ENCODE measurements at places on chromosomes 16 and 17.

- no peak for DNase-seq
Observed at GRCh38 chr16:12236589-12236988, 260.1 kb downstream of the SNX29 start.

DNA sequence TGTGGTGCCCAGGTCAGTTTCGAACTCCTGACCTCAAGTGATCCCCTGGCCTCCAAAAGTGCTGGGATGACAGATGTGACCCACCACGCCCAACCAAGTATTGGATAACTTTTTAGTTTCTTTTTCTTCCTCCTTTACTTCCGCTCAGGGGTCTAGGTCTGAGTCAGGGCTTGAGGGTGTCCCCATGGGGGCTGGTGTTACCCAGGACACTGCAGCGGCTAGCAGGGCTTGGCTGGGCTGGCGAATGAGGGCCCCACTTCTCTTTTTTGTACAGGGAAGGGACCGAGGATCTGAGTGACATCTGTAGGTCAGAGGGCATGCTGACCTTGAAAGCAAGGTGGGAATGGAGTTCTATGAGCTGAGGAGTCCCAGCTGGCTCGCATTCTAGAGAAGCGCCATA, 24.9 kb downstream of the RAB11FIP3 start:
- no peak for DNase-seq

- no peak for DNase-seq
Observed at GRCh38 chr16:48350736-48351135, 34.5 kb downstream of the SIAH1 start.

- DNase-seq, result no peak
Observed at GRCh38 chr17:79608624-79608959, 2.3 kb downstream of the RBFOX3 start.

GRCh38 chr17:16929035-16929680, 42.8 kb downstream of the TNFRSF13B start:
- no peak for DNase-seq

DNA sequence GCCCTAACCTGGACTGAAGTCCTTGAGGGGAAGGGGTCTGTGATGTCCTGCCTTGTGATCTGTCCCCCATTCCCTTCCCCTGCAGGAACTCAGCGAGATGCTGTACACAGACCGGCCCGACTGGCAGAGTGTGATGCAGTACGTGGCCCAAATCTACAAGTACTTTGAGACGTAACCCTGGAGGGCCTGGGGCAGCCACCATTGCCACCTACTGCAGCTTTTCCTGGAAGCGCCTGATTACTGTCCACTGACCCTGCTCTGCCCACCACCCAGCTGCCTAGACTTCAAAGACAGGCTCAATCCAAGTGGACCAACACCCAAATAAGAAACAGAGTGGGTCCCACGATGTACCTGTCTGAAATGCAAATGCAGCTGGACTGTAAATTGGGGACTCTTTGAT, 153.4 kb downstream of the LGALS9B start:
- DNase-seq, result no peak

DNA sequence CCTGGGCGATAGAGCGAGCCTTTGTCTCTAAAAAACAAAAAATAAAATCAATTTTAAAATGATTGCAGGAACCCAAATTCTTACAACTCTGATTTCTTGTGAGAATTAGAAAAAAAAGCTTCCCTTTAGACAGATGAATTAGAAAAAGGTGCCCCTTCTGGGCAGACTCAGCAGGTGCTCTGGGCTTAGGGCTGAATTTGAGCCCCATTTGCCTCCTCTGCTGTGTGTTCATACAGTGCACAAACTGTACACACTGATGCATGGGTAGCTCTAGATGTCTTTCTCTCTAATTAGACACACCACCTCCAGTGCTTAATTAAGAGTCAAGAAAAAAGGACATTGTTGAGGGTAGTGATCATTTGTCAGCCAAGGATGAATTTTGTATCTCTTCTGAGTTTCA, 38.5 kb upstream of the NOL11 start:
- DNase-seq, result no peak

DNA sequence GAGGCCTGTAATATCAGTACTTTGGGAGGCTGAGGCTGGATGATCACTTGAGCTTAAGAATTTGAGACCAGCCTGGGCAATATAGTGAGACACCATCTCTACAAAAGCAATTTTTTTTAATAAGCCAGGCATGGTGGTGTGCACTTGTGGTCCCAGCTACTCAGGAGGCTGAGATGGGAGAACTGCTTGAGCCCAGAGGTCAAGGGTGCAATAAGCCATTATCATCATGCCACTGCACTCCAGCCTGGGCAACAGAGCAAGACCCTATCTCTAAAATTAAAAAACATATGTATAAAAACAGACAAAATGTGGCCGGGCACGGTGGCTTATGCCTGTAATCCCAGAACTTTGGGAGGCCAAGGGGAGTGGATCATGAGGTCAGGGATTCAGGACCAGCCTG, 3.2 kb upstream of the ZNF785 start:
- DNase-seq, result no peak

GRCh38 chr16:27421961-27422740, 20.2 kb downstream of the IL21R start:
- peak; percentile 30 for DNase-seq

DNA sequence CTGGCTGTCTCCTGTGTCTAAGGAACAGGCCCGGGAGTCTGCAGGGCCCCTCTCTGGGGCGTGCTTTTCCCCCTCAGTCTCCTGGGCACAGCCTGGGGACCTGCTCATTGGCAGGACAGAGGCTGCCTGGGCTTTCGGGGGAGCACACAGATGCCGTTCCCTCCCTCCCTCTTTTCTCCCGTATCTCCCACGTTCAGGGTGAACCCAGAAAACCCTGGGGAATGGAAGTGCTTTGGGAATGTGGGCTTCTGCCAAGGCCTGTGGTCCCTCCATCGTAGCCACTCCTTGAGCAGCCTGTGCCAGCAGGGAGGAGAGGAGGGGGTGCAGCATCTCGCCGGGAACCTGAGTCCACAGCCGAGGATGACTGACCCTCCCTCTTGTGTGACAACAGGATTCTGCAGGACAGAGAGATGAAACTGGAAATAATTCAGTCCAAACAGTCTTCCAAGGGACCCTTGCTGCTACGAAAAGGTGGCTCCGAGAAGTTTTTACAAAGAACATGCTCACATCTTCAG, 52.0 kb downstream of the RNF213 start:
- no peak for DNase-seq

DNA sequence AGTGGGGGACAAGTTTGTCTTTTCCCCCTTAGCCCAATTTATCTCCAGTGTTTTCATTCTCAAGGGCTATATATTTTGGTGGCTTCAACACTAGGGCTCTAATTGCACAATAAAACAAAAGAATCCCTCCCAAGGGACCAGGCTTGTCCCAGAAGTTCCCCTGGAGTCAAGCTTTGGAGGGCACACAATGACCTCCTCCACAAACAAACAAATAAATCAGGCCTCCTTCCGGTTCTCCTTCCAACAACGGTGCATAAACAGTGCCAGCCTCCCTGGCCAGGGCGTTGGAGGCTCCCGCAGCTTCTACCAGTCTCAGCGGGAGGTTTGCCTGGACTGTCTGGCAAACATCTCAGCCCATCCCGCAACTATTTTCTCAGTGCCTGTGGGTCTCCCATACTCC, 188.0 kb upstream of the FOXF1 start:
- no peak for DNase-seq

GRCh38 chr17:80519091-80519781, 25.4 kb upstream of the RPTOR start:
- DNase-seq, result no peak

DNA sequence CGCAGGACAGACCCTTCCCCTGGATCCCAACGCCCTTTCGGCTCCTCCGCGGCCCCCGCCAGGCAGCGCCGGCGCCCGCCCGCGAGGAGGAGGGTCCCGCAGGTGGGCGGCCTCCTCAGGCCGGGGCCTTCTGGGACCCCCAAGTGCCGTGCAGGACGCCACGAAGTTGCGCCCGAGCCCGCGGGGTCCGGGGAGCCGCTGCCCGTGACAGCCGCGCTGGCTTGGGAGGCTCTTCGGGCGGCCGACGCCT, 504 bp downstream of the ERN1 start:
- DNase-seq, result peak; percentile 46

DNA sequence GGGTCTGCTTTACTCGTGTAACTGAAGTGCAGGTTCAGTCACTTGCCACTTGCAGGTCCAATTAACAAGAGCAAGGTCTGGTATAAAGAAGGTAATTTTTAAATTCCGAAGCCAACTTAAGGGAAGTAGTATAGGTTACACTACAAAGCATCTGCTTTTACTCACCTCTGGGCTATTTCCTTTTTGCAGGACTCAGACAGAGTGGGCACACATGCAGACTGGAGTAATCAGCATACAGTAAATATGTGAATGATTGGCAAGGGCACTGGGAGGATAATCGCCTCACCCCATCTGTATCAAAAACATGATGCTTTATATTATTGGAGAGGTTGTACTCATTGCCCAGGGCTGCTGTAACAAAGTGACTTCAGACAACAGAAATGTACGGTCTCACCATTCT, 160.1 kb upstream of the CDH5 start:
- DNase-seq, result no peak

- no peak for DNase-seq
Observed at GRCh38 chr16:81181013-81181720, 57.3 kb upstream of the BCO1 start.

DNA sequence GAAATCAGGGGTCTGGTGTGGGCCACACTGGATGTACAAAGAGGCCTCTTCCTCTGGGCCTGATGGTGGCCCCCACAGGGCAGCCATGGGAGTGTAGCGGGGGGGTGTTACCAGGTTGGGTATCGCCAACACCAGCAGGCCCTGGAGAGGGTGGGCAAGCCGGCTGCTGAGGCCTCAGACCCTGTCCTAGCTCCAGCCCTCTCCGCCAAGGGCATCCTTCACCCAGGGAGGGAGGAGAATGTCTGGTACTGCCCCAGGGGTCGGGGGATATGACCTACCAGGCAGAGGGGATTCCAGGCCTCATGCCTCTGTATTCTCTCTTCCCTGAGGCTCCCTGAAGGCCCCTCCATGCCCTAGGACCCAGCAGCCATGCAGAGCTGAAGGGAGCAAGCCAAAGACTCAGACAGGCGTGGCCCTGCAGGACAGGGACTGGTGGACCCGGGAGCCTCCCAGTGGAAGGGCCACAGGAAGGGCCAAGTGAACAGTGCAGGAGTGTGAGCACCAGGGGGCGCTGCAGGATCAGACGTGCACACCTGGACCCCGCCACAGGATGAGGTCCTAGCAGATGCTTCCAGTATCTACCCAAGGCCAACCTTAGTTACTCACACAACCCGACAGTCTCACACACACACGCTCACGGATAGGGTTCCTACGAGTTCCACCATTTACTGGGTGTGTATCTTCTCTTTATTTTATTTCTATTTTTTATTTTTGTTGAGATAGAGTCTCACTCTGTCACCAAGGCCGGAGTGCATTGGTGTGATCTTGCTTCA, 10.9 kb upstream of the CES4A start:
- DNase-seq, result peak; percentile 84

GRCh38 chr17:46813920-46814319, 4.6 kb downstream of the WNT3 start:
- no peak for DNase-seq

DNA sequence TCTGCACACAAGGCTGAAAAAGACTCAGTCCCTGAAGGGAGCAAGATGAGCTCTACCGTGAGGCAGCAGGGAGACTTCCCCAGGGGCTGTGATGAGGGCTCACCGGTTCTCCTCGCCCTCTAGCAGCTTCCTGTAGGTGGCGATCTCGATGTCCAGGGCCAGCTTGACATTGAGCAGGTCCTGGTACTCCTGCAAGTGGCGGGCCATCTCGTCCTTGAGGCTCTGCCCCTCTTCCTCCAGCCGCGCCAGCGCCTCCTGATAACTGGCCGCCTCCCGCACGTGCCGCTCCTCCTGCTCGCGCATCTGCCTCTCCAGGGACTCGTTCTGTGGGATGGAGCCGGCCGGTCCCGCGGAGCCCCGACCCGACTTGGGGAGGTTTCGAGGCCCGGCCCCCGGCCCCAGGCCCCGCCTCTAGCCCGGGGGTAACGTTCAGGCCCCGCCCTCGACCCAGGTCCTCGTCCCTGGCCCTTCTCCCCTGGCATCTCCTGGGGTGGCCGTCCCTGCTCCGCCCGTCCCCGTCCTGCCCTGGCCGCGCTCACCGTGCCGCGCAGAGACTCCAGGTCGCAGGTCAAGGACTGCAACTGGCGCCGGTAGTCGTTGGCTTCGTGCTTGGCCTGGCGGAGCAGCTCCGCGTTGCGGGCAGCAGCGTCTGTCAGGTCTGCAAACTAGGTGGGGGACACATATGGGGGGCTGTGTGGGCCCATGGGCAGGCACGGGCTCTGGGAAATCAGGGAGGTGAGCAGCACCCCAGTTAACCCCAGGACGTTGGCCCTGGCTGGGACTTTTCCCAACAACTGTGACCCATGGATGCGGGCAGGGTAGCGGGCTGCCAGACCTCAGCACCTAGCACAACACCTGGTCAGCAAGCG, 3.9 kb downstream of the GFAP start:
- peak; percentile 61 for DNase-seq

DNA sequence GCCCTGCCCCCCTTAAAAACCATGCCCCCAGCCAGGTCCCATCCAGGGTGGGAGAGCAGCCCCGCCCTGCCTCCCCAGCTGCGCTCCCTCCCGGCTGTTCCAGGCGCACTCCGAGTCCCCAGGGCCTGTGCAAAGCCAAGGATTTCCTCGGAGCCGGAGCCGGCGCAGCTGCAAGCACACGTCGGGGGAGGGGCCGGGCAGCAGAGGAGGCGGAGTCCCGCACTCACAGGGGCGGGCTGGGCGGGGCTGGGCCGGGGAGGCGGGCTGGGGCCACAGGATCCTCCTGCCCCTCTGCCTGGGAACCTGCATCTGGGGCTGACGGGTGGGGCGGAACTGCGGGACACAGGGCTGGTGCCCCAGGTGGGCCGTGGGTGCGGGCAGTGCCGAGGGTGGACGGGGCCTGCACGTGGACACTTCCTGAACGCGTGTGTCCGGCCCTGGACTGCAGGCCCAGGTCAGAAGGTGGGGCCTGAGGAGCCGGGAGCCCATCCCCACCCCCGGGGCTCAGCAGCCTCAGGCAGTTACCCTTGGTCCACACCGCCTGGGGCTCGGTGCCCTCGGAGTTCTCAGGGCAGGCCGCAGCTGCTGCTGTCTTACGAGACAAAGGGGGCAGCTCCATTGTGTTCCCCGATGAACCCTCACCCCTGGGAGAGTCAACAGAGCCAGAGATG, 24.0 kb upstream of the SSTR5 start:
- DNase-seq, result peak; percentile 37

Measured in NAMALWA (cell line).